ENCODE measurements at places on chromosomes 5 and 9.

- no peak for DNase-seq
Observed at GRCh38 chr5:180424094-180424493, 70.1 kb upstream of the CNOT6 start.

- no peak for DNase-seq
Observed at GRCh38 chr5:55063220-55063863, 39.1 kb upstream of the GZMA start.

GRCh38 chr5:43661102-43661501, 58.1 kb downstream of the NNT start:
- peak; percentile 35 for DNase-seq

- DNase-seq, result no peak
Observed at GRCh38 chr9:114389612-114390368, 2.0 kb upstream of the AKNA start.

- no peak for DNase-seq
Observed at GRCh38 chr5:150321211-150321610, 18.5 kb upstream of the ARSI start.

DNA sequence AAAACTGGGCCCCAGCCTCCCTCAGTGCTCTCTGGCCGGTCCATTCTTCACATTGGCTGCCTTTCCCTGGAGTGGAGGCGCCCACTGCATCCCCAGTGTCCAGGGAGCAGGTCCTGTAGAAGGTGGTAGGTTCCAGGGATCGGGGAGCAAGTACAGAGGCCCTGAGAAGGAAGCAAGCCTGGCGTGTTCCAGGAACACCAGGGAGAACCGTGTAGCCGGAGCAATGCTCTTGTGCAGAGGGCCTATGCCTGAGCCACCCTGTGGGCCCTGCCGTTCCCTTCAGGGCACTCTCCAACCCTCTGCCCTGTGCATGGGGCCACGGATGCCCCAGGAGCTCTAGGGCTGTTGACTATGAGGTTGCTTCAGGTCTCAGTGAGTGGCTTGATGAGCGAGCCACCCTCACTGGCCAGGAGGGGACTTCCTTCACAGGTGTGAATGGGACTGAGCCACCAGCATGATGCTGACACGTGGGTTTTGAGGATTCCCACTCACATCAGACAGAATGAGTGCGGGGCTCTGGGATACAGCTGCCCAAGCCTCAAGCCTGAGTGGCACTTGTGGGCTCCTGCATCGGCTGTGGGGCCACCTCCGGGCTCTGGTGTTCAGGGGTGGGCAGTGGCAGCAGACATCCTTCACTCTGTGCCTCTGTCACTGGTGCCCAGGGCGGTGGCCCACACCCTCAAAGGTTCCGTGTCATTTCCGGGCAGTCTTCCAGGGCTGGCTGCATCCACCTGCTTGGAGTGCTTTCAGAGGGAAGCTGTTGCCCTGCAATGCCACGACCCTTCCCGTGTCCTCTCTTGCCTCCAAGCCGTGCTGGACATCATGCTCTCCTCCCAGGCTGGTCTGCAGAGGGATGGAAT, 54.4 kb downstream of the ADAMTS2 start:
- DNase-seq, result no peak

DNA sequence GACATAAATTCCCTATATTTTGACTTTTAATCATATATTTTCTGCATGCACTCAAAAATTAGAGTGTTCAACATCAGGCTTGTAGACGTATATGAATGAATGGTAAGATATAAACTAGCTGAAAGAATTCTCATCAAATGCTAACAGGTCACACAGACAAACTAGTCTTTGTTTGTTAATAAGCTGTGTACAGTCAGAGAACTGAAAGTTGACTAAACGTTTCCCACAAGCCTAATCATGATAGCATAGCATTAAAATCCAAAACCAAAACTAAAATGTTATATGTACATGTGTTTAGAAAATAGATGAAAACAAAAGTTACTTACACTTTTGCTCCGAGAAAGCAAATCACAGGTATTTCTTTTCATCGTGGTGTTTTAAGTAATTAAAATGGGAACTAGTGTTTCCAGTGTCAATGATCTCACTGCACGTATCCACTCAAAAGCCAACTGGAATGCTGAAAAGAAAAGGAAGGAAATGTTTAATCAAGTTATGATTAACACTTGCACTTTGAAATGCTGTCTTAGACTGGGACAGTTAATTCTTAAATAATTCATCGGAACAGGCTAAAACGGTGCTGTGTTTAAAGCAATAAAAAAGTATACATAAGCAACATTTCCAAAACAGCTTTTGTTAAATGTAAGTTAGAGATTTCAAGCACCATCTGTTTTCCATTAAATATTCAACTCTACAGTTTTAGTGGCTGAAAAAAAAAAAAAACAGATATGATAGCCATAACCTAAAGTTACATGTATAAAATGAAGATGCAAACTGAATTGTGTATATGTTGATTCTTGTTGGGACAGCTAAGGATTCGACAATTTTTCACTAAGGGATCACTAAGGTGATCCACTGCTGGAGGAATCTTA, 291.9 kb upstream of the PDE4D start:
- DNase-seq, result no peak

DNA sequence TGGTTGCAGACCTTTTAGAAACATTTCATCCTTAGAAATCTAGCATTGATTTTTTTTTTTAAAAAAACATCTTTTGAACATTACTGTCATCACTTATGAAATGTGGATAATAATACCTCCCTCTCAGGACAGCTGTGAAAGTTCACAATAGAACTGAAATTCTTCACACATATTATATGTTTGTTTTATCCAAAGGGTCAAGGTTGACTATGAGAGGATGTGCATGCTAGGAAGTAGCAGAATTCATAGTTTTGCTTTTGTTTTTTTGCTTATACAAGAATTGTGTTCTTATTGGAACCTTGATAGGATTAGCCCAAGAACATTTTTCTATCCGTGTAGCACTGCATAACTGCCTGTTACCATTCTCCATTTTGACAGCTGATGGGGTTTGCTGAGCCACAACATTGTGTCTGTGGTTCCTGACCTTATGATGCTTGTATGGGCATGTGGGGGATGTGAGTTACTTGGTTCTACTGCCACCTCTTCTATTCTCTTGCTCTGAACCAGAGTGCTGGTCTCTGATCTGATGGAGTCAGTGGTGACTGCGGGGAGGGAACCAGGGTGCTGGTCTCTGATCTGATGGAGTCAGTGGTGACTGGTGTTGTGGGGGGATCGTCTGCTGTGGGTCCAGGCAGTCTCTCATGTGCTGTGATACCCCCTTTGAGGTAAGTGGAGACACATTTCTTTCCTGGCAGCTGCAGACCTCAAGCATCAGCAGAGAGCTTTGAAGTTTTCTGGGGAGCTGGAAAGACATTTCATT, 27.1 kb upstream of the ACTBL2 start:
- DNase-seq, result peak; percentile 35

GRCh38 chr9:135230817-135231520, 143.5 kb downstream of the OLFM1 start:
- DNase-seq, result no peak

DNA sequence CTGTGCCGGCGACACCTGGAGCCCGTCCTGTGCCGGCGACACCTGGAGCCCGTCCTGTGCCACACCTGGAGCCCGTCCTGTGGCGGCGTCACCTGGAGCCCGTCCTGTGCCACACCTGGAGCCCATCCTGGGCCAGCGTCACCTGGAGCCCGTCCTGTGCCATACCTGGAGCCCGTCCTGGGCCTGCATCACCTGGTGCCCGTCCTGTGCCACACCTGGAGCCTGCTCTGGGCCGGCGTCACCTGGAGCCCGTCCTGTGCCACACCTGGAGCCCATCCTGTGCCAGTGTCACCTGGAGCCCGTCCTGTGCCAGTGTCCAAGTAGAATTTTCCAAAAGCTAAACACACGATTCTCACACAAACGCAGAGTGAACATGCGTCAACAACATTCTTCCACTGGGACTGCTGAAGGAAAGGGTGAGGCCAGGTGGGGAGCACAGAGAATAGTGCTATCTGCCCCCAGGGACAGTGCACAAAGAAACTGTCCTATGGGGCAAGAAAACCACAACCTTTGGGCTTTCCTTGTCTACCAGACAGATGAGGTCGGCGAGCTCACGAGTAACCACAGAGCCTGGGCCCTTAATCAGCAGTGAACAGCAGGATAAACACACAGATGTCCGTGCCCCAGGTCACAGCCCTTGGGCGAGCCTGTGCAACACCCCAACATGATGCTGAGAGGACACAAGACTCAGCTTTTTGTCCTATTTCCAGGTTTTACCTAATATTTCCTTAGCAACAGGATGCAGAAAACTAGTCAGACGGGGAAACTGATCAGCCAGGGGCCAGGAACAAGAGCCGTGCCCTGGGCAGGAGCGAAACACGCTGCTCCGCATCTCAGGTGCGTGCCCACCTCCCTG, 7.9 kb downstream of the QSOX2 start:
- DNase-seq, result no peak

DNA sequence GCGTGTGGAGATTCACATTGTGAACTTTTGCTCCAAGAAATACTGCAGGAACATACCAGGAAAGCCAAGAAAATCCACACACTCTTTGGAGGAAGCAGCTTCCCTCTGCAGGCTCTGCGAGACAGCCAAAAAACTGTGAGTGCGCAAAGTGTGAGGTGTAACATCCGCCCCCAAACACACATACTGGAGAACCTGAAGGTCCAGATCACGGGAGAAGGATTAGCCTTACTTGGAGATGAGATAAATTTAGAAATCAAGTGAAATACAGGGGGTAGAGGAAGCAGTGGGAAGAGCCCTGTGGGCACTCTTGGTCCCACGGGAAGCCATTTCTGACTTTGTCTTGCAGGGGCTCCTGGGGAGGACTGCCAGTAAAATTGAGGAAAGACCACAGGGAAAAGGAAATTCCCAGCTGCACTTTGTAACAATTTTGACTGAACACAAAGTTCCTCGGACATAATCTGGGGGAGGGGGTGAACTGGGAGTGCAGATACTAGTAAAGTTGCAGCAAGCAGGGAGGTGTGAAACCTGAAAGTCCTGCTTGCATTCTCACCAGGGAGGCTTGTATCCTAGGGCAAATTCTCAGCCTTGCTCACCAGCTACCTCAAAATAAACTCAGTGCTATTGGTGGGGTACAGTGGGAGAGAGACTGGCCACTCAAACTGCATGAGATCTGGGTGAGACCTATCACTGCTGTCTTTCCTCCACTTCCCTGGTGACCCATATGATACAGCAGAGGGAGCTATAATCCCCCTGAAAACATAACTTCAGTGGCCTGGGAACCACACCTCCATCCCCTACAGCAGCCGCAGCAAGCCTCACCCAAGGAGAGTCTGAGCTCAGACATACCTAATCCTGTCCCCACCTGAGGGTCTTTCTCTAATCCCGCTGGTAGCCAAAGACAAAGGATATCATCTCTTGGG, 109.1 kb downstream of the ALDH1A1 start:
- no peak for DNase-seq

- DNase-seq, result no peak
Observed at GRCh38 chr5:133367984-133368383, 244.4 kb downstream of the FSTL4 start.

DNA sequence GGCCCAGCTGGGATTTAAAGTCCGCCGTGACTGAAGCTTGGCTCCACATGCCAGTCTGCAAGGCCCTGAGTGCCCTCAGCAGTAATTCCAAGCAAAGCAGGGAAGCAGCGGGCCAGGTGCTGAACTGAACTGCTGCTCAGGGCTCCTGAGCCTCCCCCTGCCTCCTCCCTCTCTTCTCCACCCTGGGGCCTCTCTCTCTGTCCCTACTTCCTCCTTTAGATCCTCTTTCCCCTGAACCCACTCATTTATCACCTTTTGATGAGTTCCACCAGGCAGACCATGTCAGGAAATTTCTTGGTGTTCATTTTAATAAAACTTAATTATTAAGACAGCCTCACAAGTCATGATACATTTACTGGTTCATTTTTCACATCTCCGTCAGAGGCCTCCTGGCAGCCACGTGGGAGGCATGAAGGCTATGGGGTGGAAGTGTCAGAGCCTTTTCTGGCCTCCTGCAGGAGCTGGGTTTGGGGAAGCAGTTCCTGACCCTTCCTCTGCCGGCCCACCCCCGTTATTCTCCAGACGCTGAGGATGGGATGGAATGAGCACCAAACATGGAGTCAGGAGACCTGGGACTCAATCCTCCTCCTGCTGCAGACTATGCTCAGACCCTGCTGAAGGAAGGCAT, 32.2 kb upstream of the KCNIP1 start:
- DNase-seq, result no peak

DNA sequence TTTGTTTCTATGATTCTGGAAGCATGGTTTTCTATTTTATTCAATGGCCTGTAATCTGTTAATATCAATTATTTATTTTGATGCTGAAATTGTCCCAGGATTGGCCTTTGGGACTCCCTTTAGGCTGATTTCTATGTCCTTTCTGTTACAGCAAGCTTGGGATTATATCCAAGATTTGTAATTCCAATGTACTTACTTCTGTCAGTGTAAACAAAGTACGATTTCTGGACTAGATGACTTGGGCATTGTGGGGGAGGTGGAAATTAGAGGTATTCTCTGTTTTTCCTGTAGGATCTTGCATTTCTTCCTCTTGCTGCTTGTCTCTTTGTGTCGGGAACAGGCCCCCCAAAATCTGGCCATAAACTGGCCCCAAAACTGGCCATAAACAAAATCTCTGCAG, 3.7 kb downstream of the PCDHGA12 start:
- DNase-seq, result no peak

GRCh38 chr5:39670955-39671354, 246.2 kb upstream of the DAB2 start:
- DNase-seq, result no peak

GRCh38 chr5:72458407-72458806, 48.8 kb downstream of the ZNF366 start:
- DNase-seq, result no peak

DNA sequence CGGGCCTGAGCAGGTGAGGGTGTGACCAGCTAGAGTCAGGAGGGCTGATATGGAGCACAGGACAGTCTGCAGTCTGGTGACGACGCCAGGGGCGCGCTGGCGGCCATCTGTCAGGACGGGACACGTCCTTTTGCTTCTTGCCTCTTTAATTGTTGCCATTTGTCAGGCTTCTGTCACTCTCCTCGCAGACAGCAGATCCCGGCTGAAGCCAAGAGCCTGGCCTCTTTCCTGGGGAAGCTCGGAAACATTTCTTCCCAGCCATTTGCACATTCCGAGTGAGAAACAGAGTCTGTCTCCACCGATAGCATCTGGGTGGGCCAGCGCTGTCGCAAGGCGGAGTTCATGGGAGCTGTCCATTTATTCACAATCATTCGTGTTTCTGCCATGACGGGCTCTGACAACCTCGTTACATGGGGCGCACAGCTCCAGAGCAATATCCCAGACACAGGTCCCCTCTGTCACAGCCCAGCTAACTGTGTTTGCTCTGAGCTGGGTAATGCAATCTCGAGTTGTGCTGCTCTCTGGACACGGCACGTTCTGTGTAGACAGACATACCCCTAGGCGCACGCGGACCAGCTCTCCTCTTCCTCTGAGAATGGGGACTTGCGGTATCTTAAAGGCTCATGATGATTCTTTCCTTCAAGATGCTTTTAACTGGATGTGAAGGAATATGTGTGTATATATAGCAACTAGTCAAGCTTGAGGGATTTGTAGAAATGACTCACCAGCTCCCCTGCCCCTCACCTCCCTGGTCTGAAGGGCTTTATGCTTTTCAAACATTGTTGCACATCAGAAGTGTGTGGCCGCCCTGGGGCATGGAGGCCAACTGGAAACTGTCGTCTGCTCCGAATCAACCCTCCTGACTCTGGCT, 105.3 kb upstream of the FCN2 start:
- DNase-seq, result no peak
